Activated naive CD4-positive, alpha-beta T cell treated with anti-CD3 and anti-CD28 coated beads, Interleukin-2, amount 50 U/mL, for 16 hours (primary cell): ENCODE measurements at places on chromosomes 7 and 10.

DNA sequence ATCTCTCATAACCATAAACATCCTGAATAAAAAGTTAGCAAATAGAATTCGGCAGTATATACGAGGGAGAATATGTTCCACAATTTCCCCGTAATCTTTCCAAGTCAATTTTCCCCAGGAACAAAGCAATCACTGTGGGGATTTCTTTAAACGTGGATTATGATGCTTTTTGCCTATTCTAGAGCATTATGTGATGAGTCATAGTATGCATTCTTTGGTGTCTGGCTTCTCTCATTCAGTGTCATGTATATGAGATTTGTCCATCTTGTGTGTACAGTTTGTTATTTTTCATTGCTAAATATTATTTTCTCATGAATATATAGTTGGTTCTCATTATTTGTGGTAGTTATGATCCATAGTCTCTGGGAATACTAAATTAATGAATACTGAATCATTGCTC lies 9.9 kb upstream of the OR9A4 start:
- DNase-seq = no peak

- DNase-seq = no peak
Observed at GRCh38 chr10:64786989-64787388, 1265.8 kb downstream of the REEP3 start.

- no peak for DNase-seq
Observed at GRCh38 chr7:129780974-129781927, 169.7 kb downstream of the NRF1 start.

GRCh38 chr7:117807676-117808075 lies 65.6 kb downstream of the CTTNBP2 start:
- no peak for DNase-seq

- no peak for DNase-seq
Observed at GRCh38 chr10:85781404-85781803, 585.2 kb downstream of the GRID1 start.

- DNase-seq = no peak
Observed at GRCh38 chr7:39073432-39073831, 95.7 kb downstream of the POU6F2 start.

- no peak for DNase-seq
Observed at GRCh38 chr10:10873915-10874314, 143.8 kb upstream of the CELF2 start.

GRCh38 chr10:70405037-70405824 lies 1.3 kb downstream of the EIF4EBP2 start:
- no peak for DNase-seq

DNA sequence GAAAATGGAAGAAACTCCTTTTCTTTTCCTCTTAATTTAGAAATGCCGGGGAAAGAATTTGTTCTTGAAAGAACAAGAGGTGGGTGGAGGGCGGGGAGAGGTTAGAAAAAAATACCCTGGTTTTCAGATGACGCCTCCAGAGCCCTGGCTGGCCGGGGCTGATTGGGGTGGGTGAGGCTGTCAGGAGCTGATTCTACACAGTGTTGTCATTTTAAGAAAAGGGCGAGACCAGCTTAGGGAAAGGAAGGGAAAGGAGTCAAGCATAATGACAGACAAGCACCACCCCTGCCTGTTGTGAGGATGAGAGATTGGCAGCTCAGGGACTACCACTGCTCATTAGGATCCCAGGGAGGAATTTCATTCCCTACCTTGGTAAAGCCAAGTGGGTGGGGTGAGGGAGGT lies 9.9 kb upstream of the FAM180A start:
- DNase-seq = no peak

DNA sequence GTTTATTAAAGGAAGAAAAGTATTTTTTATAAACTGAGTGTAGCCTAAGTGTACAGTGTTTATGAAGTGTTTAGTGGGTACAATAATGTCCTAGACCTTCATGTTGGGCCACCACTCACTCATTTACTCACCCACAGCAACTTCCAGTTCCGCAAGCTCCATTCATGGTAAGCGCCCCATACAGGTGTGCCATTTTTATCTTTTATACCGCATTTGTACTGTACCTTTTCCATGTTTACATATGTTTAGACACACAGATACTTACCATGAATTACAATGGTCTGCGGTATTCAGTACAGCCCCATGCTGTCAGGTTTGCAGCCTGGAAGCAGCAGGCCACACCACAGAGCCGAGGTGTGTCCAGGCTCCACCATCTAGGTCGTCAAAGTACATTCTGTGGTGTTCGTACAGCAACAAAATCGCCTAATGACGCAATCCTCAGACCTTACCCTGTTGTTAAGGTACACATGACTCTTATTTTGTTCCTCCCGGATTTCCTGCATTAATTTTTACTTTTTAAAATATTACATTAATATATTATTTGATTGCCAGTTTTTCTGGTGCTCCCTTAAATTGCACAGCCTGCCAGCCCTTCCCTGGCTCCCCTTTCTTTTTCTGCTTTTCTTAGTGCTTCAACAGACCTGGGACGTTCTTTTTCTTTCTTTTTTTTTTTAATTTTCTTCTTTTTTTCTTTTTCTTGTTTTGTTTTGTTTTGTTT lies 881 bp upstream of the SSBP1 start:
- no peak for DNase-seq

- DNase-seq = no peak
Observed at GRCh38 chr7:96832092-96832662, 122.5 kb upstream of the SEM1 start.

- DNase-seq = no peak
Observed at GRCh38 chr10:121288864-121289661, 309.2 kb downstream of the FGFR2 start.

DNA sequence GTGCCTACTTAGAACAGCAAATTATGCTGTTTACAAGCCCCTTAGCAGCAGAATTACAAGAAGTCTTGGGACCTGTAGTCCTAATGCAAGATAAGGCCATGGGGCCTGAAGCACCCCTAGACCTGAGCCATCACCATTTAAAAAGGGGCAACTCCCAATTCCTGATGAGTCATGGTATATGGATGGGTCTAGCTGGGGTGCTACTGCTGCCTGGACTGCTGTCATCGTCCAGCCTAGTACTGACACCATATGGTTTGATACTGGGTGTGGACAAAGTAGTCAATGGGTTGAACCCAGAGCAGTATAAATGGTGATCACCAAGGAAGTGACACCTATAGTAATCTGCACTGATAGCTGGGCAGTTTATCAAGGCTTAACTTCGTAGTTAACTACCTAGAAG lies 450.0 kb downstream of the IPMK start:
- DNase-seq = no peak

DNA sequence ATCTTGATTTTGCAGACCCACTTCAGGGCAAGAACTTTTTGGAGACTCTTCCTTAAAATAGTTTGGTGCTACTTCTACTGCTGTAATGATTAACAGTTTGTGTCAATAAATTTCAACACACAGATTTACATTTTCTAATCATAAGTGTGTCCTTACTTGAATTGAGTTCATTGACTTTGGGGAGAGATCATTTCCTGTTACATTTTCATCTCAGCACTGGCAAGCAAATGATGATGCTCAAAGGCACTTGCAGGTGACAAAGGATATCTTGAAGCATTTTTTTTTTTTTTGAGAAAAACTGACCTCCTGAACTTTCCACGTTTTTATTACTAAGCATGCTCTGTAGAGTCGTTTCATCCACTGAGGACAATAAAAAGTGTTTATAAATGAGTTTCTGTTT lies 52.7 kb downstream of the GPR85 start:
- DNase-seq = no peak

- peak; percentile 68 for DNase-seq
Observed at GRCh38 chr10:72337039-72337629, 17.6 kb downstream of the DNAJB12 start.

- no peak for DNase-seq
Observed at GRCh38 chr7:155665957-155666287, 21.5 kb downstream of the RBM33 start.

DNA sequence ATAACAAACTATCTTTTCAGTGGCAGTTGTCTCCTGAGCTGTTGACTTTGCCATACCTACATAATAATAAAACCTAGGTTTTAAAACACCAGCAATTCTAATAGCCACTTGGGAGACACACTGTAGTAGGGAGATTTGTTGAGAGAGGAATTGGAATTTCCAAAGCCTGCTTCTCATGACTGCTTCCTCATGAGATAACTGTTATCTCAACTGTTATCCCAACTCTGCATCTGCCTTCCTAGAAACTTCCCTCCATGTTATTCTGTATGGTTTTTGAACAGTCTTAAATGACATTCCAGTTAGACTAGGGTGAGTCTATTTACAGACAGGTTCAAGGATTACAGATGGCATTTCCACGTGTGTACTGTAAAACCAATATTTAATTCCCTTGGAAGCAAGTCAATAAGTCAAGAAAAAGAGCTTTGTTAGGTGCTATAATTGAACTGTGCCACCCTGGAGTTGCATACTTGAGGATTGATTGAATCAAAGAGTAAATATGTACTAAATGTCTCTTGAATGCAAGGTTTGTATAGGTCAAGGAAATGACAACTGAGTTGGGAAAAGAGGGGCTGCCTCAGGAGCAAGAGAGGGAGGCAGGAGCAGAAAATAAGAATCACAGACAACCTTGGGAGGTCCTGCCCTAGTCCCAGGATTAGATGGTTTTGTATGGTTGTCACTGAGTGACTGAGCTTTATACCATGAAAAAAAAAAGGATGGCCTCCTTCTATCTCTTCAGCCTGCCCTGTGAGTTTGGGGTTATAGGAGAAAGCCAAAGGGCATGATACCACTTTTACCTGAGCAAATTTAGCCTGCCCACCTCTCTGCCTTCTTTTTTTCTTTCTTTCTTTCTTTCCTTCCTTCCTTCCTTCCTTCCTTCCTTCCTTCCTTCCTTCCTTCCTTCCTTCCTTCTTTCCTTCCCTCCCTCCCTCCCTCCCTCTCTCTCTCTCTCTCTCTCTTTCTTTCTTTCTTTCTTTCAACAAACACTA lies 9.9 kb upstream of the TM9SF3 start:
- no peak for DNase-seq

GRCh38 chr7:129496653-129497052 lies 5.7 kb upstream of the SMKR1 start:
- DNase-seq = no peak

DNA sequence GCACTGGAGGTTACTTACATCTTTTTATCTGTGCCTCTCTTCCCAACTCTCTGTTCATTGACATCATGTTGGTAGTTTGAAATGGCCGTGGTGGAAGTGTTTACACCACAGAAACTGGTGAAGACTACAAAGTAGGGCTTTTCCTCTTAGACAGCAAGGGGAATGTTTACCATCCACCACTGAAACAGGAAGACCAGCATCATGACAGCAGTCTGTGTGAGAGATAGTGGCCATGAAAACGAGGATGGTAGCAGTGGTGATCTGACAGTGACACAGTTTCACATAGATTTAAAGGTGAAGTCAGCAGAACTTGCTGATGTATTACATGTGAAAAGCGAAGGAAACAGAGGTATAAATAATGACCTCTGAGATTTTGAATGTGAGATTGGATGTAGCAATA lies 115.7 kb downstream of the CCDC71L start:
- no peak for DNase-seq

DNA sequence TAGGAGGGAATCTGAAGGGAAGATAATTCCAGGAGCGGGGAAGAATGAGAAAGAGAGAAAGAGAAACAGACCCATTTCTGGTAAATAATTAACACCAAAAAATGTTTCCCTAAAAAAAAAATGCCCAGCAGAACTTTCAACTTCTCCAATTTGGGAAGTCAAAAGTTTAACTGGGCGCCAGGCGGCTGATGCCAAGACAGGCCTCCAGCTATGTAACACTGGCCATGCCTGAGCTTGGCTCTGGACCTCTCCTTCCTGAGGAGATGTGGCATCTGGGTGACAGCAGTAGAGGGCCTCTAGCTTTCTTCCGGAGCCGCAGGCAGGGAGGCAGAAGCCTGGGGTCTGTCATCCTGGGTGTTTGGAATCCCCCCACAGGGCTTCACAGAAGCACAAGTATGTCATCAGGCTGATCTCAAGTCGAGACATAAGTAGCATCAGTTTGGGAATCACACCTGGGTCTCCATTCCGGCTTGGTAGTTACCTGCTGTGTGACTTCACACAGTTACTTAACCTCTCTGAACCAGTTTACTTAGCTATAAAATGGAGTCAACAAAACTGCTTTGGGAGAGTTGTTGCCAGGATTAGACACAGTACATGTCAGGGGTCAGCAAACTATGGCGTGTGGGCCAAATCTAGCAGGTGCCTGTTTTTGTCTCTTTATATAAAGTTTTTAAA lies 50.5 kb upstream of the TCF7L2 start:
- no peak for DNase-seq

DNA sequence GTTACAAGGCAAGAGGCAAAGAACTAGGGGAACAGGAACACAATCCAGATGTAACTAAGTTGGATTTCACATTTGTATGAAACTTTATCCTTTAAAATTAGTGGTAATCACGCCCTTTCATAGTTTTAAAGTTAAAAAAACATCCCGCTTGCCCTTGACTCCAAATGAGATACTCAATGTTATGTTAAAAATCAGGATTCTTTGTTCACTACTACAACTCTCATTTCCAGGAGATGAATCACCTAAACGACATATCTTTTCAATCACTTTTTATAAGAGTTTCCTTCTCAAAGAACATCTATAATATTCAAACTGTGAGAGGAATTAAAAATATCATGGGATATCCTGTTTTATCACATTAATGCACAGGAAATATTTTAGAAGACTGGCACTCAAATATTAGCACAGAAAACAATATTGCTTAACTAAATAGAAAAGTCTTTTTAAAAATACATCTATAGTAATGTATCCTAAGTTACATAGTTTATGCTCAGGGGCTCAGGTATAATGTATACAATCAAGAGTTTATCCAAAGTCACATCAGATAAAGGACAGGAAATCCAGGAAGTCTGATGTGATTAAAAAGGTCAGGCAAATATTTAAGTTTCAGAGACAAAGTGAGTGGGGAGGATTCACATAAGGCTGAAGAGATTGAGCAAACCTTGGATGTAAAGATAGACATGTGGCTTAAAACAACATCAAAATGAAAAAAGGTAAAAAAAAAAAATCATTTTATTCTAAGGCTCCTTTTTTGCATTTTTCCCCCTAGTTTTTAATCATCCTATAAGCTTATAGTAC lies 41.9 kb downstream of the CADPS2 start:
- DNase-seq = no peak

GRCh38 chr10:111126077-111126476 lies 49.2 kb downstream of the ADRA2A start:
- no peak for DNase-seq

DNA sequence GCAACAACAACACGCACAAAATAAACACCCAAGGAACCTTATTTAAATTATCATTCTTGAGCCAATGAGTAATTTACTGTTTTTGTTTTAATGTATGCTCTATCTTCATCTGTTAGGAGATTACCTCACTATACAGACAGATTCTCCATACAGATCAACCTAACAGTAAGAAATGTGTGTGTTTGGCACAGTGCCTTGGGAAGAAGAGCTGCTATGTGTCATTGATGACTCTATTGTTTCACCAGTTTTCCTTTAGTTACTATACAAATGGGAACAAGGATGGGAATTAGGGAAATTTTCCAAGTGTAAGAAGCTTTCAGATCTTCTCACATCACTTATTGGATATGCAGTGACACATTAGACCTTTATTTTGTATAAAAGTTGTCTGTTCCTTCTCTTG lies 640.3 kb downstream of the NRG3 start:
- DNase-seq = no peak

DNA sequence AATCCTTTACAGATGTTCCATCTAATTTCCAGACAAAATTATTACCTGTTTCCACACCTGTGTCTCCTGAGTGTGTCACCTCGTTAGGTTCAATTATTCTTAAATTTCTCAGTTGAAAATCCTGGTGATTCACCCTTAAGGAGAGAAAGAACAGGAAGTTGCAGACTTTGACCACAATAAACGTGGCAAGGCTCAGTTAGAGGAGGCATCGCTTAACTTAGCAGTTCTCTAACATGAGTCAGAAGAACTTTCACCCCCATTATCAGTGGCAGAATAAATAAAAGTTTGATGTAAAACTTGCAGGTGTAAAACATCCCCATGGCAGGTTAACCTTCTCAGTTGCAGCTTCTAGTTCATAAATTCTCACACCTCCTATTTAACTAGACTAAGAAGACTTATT lies 8.3 kb downstream of the XPNPEP1 start:
- peak; percentile 37 for DNase-seq
